ENCODE measurements at places on chromosomes 2 and 18.
A peak's percentile ranks its signal among the peaks of the same experiment; 100 is the strongest.

DNA sequence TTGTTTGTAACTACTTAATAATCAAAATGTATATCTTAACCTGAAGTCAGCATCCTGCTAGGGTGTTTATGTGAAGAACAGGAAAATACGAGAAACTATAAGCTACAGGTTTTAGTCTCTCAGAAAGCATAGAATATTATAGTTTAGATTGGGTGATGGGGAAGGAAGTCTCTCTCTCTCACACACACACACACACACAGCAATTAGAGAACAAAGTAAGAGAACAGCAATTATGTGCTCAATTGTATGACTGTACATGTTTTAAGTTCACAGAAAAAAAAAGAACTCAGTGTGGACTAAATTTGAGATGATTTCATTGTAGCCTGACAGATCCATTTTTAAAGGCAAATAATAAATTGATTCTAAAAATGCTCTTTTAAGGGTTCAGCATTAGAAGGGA, 94.3 kb upstream of the ZNF516 start:
- DNase-seq: no peak

DNA sequence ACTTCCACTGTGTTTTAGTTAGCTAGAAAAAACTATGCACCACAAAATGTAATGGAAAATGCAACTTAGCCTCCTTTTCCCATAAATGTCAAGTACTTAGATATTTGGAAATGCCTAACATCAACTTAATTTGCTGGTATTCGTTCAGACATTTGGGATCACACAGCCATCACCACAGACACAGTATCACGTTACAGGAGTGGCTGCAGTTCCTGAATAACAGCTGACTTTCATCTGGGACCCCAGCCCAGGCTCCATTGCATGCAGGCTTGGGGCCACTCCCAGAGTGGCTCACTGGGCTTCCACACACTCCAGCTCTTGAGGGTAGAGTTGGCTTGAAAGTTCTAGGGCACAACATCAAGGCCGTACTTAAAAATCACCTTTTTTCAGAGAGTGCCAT, 9.3 kb downstream of the TMEM182 start:
- DNase-seq: no peak

- DNase-seq: no peak
These were observed 14.5 kb upstream of the KIF3C start for GRCh38 chr2:25996844-25997243.

GRCh38 chr18:6341303-6341702, 73.4 kb downstream of the L3MBTL4 start:
- no peak for DNase-seq

DNA sequence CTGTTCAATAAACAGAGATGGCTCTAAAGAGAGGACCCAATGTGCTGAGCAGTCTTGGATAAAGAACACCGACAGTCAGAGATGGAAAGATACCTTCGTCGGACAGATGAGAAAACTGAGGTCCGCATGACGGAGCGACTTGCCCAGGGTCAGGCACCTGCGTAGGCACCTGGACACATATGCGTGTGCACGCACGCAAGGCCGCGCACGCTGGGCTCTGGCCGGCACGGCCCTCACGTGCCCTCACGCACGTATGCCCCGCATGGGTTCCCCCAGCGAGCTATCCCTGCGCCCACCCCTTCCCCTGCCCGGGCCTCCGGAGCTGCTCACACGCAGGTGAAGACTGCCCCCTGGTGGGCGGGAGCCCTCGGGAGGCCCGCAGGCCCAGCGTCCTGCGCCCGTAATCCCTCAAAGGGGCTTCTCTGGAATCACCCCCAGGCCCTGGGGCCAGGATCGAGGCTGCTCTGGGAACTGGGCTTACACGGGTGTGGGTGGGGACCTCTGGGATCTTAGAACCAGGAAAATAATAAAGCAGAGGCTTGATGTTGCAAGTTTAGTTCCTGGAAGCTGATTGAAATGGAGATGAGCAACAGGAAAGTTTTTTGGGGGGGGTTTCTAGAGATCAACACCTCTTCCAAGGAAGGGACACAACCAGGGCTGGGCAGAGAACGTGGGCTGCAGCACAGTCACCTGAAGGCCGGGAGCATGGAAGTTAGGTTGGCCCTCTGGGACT, 246.3 kb downstream of the TNS1 start:
- DNase-seq: no peak

DNA sequence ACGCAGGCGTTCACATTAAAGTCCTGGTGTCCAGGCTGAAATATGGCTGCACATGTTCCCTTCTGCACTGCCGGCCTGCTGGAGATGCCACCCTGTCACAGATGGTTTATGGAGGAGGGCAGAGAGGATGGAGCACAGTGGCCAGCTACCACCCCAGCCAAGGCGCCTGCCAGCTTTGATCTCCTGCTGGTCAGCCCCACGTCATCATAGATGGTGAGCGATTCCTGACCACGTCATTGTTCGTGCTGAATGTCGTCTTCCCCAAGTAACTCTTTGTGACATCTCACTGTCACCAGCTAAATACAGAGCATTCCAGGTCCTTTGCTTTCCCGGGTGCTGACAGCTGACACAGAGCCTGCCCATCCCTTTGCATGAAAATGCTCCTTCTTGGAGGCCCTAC, 248.3 kb downstream of the TTC32 start:
- DNase-seq: no peak

DNA sequence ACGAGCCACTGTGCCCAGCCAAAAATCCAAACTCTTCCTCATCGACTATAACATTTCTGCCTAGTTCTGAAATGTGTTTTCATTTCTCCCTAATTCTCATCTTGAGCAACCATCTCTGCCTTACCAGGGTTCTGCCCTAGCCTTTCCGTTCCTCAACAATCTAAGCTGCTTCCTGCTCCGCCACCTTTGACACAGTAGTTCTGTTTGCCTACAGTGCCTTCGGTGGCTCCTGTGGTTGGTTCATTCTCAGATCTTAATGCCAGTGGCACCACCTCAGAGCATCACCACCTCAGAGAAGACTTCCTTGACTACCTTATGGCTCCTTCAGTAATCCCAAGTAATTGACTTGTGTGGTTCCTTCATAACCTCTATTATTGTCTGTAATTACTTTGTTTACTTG, 3.8 kb downstream of the SOCS6 start:
- DNase-seq: no peak

- no peak for DNase-seq
These were observed 172.3 kb downstream of the PRKCE start for GRCh38 chr2:45823723-45824206.

DNA sequence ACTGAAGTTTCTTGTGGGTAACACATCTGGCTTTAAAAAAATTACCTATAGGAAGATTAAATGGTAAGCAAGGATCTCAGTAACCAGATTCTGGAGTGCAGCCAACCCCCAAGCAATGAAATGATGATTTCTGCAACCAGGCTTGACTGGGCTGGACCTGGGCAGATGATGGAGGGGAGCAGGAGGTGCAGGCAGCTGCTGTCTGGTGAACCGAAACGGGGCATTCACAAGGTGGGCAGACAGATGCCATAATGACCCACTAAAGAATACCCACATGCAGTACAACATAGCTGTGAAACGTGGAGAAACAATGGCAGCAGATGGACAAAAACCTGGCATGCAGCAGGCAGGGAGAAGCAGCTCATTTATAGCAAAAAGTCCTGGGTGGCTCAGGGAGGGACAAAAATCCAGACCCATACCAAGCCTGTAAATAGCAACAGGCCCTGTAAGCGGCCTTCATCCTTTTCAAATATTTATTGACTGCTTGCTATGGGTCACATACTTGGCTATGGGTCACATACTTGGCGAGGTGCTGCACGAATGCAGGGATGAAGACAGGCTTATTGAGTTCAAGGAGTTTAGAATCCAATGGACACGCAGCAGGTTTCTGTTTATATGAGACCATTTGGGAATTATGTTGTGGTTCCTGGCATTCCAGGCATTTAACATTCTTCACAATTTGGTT, 244.7 kb downstream of the HRH4 start:
- peak; percentile 54 for DNase-seq

GRCh38 chr2:234861841-234862735, 89.7 kb upstream of the SH3BP4 start:
- no peak for DNase-seq

- DNase-seq: peak; percentile 42
These were observed 881.6 kb upstream of the PIK3C3 start for GRCh38 chr18:41073372-41073954.

GRCh38 chr2:224901121-224901676, 141.1 kb downstream of the DOCK10 start:
- no peak for DNase-seq

GRCh38 chr18:57077786-57078552, 68.9 kb upstream of the BOD1L2 start:
- no peak for DNase-seq

DNA sequence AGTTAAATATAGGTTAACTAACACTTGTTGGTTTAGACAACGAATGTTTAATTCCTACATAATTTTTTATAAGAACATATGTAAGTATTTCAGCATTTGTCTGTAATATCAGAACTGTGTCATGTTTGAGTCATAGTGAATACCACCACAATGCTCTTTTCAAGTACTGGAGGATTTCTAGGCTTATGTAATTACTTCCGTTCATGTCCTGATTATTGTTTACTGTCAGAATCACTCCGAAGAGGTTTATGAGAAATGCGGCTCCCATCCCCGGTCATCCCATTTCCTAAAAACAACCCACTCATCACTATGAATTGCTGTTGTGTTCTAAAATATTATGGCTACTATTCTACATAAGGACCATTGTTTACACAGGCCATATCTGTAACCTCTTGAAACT, 45.1 kb downstream of the CDH19 start:
- DNase-seq: no peak

- no peak for DNase-seq
These were observed 67.2 kb downstream of the SMAD4 start for GRCh38 chr18:51097021-51097822.

GRCh38 chr2:71602115-71602495, 148.7 kb downstream of the DYSF start:
- DNase-seq: no peak

- no peak for DNase-seq
These were observed 737 bp upstream of the MAPK4 start for GRCh38 chr18:50558948-50559751.

GRCh38 chr2:112480530-112481049, 1.4 kb upstream of the TTL start:
- no peak for DNase-seq

GRCh38 chr2:200379481-200380090, 73.1 kb downstream of the SPATS2L start:
- DNase-seq: no peak
